ENCODE measurements at places on chromosomes 13 and 19.
A peak's percentile ranks its signal among the peaks of the same experiment; 100 is the strongest.

- DNase-seq, result no peak
These were observed 67.2 kb downstream of the CEBPG start for GRCh38 chr19:33440682-33441081.

DNA sequence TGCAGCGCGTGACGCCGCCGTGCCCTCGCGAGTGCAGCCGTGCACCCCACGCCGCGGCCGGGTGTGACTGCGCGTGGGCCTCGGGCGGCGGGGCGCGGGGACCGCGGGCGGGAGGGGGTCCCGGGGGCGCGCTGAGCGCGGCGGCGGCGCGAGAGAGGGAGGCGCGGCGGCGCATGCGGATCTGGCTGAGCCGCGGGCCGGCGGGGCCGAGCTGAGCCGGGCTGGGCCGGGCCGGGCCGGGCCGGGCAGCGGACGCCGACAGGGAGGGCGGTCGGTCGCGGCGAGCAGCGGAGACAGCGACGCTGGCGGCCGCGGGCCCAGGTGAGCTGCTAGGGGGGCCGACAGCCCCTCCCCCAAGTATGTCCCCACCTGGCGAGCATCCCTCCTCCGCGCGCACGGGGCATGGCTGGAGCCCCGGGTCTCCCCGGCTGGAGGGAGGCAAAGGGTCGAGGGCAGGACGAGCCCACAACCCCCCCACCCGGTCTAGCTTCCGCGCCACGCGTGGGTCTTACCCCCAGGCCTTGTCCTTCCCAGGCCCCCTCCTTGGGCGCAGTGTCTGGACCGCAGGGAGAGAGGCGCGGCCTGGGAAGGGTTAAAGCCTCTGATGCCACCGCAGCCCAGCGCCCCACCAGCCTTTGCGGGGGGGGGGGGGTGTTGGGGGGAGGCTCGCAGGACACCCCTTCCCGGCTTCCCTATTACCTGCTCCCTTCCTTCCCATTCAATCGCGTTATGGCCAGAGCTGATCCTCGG is at the start of gene SPTBN4:
SPTBN4 (plus strand) TSS at position 17 of the 750 bp plus-strand sequence. CDS start 5,621 bp downstream, outside the sequence.
- no peak for DNase-seq

DNA sequence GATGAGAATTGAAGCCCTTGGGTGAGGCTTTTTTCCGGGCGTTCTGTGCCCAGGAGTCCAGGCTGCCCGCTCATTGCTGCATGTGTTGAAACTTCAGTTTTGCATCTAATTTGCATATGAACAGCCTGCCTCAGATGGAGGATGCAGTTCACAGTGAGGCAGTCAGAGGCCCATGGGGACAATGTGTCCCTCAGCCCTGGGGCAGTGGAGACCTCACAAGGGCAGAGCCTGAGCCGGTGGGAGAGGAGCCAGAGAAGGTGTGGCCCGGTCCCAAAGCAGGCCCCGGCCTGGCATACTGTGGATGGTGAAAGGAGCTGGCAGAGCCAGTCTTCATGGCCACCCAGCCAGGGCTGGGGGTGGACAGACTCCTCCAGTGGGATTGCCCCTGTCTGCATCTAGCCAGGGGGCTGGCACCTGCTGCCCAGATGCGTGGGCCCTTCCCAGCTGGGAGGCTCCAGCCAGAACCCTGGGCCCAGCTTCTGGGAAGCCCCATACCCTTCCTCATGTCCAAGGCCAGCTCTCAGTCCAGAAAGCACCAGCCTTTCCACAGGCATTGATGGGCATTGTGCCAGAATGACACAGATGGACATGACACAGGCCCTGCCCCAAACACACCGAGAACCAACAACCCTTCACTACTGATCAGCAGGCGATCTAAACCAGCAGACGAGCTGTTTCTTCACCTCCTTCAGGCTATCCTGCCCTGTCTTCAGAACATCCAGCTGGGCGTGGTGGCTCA is 32.9 kb upstream of the KCTD15 start:
- DNase-seq, result no peak

DNA sequence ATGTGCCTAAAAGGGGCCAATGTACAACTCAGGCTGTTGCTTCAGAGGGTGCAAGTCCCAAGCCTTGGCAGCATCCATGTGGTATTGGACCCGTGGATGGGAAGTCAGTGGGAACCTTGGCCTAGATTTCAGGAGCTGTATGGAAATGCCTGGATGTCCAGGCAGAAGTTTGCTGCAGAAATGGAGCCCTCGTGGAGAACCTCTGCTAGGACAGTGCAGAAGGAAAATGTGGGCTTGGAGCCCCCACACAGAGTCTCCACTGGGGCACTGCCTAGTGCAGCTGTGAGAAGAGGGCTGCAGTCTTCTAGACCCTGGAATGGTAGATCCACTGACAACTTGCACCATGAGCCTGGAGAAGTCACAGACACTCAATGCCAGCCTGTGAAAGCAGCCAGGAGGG is 28.5 kb downstream of the GPC5 start:
- DNase-seq, result no peak

DNA sequence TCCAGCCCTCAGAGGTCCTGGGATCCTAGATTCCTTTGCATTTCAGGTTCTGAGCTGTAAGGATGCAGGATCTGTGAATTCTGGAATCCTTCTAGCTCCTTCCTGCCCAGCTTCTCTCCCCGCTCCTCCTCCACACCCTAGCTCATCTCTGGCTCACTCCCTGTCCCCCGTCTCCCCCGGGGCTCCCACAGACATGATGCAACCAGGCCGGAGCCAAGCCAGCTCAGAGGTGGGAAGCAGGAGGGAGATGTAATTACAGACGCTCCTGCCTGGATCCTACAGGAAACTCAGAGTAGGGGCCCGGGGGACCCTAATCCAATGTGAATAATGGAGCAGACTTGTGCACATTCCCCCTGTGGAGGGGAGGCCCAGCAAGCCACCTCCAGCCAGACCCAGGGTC is 4.5 kb downstream of the GNG8 start:
- no peak for DNase-seq

- DNase-seq, result no peak
These were observed 16.6 kb downstream of the HNRNPM start for GRCh38 chr19:8461376-8461775.

- DNase-seq, result no peak
These were observed 755 bp upstream of the ZNF726 start for GRCh38 chr19:23913931-23914330.

GRCh38 chr19:3646336-3647092 is 19.9 kb upstream of the CACTIN start:
- no peak for DNase-seq

GRCh38 chr19:4537953-4538600 is 1.8 kb downstream of the LRG1 start:
- peak; percentile 88 for DNase-seq

DNA sequence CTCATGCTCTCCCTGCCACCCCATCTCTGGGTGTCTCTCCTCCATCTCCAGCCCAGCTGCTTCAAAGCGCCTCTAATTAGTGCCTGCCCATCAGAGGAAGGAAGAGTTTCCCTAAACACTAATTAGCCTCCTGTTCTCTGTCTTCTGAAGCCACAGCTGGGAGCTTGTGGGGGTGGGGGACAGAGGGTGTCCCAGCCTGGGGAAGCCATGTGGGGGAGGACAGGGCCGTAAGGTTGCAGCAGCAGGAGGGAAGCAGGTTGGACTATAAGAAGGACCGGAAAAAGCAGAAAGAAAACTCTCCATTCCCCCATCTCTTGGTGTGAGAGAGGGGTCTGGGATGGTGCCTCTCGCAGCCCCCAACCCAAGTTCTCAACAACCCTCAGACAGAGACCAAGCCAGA is 26.2 kb downstream of the SLC8A2 start:
- no peak for DNase-seq

DNA sequence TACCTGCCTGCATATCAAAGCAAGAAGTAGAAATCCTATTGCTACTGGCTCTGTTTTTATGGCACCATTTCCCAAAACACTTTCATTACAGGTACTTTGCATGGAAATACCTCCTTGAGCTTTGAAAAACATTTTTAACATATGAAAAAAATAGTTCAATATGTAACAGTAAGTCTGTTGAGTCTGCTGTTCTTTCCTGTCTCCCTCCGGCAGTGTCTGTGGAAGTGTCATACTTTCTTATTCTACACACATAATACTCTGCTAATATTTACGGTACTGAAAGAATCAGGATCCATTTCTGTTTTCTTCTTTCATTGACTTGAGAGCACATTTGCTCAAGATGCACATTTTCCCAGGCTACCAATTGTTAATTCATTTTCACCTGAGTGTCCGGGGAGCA is 8.2 kb upstream of the SERTM1 start:
- DNase-seq, result no peak

GRCh38 chr19:32819419-32820400 is 49.9 kb downstream of the SLC7A9 start:
- no peak for DNase-seq

DNA sequence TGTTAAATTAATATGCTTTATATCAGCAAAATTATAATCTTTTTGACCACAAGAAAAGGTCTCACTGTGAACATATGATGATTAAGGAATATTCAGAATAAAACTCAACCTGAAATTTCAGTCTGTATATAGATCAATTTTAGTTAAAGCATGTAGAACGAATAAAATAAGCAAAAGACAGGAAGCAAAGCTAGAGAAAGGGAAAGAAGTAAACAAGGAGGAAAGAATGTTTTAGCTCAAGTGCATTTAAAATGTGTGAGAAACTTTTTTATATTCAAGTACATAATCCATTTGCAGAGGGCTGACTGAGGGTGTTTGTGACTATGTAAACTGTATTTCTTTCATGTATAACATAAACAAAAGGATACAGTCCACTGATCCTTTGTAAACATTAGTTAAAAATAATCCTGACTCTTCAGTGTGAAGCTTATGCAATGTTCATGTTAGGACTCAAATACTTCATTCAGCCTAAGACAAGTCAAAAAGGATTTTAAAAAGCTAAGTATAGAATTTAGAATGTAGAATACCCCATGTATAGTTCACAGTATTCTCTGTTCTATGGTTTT is 472.1 kb downstream of the DIAPH3 start:
- no peak for DNase-seq

DNA sequence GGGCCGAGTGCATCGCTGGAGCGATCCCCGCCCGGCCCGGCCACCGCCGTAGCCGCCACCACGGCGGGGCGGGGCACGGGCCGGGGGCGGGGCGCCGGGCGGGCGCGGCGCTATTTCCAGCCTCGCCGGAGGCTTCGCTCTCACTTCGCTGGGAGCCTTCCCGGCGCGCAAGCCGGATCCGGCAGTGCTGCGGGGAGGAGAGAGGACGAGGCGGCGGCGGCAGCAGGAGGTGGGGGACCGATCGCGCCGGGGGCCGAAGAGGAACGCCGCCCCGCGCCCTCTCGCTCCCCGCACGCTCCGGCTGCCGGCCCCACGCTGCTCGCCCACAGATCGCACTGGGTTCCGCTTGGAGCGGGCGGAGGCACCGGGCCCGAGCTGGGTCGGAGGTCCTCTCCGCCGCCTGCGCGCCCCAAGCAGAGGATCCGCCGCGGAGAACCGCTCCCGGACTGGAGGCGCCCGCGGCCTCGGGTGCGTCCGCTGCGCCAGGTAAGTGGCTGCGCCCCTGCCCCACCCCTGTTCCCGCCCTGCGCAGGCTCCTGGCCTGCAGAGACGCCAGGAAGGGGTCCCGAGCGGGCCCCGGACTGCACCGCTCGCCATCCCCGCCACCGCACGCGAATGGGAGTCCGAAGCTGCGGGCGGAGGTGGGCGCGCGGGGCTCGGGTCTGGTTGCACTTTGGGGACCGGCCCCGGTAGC is at the start of gene CHST8:
CHST8 (plus strand) TSS at position 143 of the 694 bp plus-strand sequence. CDS start 67,309 bp downstream, outside the sequence.
- peak; percentile 47 for DNase-seq

DNA sequence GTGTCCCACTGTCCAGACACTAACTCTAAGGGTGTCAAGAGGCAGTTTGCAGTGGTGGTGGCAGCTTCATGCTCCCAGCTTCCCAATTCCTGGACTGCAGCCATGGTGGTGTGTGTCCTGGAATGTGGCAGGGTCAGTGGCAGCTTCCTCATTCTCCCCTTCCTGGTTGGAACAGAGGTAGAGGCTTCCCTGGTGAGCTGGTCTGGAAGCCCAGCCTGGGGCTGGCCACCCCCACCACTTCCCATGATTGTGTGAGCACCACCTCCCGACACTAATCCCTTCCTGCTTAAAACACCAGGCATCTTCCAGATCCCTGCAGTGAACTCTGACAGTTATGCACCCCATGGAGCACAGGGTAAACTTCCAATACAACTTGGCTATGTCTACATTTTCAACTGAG is 134.9 kb downstream of the RAP2A start:
- DNase-seq, result no peak

- DNase-seq, result no peak
These were observed 31.4 kb downstream of the SCGB2B2 start for GRCh38 chr19:34645551-34645950.

- no peak for DNase-seq
These were observed 25.7 kb upstream of the TPTE2 start for GRCh38 chr13:19586904-19587634.

GRCh38 chr19:17235971-17236777 is 9.5 kb downstream of the NR2F6 start:
- DNase-seq, result peak; percentile 57

- DNase-seq, result no peak
These were observed 70.7 kb upstream of the UBAC2 start for GRCh38 chr13:99129951-99130350.

- DNase-seq, result no peak
These were observed 38.0 kb upstream of the ADGRE5 start for GRCh38 chr19:14343286-14343685.

- DNase-seq, result no peak
These were observed 25.9 kb upstream of the MPHOSPH8 start for GRCh38 chr13:19607523-19608078.

DNA sequence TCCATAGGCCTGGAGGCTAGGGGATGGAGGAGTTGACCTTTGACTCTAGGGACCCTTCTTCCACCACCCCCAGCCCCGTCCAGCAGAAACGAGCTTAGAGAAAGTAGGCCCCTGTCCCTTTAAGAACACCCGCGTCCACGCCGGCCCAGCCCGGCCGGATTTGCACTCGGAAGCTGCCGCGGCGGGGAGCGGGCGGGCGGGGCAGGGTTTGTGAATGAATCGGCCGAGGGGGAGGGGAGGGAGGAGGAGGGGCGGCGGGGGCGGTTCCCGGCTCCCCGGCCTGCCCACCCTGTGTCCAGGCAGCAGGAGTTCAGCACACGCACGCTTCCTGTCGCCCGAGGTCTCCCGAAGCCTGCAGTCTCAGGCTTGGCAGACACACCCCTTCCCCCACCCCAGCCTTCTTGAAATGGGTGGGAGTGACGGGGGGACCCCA is 1.5 kb downstream of the UNC13A start:
- peak; percentile 25 for DNase-seq

DNA sequence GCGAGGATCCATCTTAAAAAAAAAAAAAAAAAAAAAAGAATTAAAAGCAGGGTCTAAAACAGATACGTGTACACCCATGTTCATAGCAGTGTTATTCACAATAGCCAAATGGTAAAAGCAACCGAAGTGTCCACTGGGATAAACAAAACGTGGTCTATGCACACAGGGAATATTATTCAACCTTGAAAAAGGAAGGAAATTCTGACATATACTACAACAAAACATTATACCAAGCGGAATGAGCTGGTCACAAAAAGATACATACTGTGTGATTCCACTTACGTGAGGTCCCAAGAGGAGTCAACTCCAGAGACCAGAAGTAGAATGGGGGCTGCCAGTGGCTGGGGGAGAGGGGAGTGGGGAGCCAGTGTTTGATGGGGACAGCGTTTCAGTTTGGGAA is 14.7 kb upstream of the ADPRHL1 start:
- no peak for DNase-seq

- DNase-seq, result no peak
These were observed 244.6 kb downstream of the B3GLCT start for GRCh38 chr13:31444266-31444856.

GRCh38 chr19:50669302-50670101 is 20.3 kb downstream of the C19orf81 start:
- peak; percentile 17 for DNase-seq

- no peak for DNase-seq
These were observed 787.8 kb downstream of the LIG4 start for GRCh38 chr13:107427536-107427935.
